Cortex of kidney (tissue), 1 donor: ENCODE measurements at places on chromosomes 3 and 15.

DNA sequence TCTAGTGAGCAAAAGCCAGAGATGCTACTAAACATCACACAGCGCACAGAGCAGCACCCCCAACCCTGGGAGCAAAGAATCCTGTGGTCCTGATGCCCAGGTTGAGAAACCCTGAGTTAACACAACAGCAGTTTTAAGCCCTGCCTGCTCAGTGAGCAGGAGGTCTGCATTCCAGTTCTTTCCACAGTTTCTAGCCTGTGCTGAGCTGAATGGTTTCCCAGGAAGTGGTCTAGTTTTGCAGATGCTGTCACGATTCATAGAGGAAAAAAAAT lies 171.1 kb upstream of the PROK2 start:
- DNase-seq: no peak

DNA sequence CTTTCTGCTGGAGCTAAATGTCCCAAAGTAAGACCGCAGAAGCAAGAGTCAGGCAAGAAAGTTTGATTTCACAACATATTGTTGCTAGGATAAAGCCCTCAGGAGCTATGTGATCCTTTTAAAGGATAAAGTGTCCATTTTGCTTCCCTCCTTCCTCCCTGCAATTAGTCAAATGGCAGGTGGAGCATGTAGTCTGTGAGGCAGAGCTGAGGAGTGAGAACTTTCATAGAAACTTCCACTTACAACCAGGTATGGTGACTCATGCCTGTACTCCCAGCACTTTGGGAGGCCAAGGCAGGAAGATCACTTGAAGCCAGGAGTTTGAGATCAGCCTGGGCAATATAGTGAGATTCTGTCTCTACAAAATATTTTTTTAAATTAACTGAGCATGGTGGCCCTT lies 25.2 kb upstream of the RHCG start:
- DNase-seq: no peak

DNA sequence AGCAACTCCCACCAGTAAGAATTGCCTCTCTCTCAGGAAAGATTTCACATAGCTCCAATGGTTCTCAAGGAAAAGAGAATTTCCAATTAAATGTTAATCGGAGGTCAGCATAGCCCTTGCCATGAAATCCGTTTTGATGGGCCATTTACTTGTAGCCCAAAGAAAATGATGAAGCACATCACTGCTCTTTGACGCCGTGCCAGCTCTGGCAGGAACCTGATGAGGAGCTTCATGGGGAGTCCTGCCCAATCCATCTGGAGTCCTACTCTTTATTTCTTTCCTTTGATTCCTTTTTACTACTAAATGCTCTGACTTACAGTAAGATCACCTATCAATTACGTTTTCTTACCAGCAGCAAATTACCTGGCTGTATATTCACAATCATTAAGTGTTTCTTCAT lies 84.7 kb downstream of the FGF12 start:
- DNase-seq: no peak

- no peak for DNase-seq
Observed at GRCh38 chr15:80825361-80826030, 46.3 kb downstream of the CEMIP start.

- DNase-seq: no peak
Observed at GRCh38 chr15:43974852-43975251, 148.1 kb downstream of the WDR76 start.

DNA sequence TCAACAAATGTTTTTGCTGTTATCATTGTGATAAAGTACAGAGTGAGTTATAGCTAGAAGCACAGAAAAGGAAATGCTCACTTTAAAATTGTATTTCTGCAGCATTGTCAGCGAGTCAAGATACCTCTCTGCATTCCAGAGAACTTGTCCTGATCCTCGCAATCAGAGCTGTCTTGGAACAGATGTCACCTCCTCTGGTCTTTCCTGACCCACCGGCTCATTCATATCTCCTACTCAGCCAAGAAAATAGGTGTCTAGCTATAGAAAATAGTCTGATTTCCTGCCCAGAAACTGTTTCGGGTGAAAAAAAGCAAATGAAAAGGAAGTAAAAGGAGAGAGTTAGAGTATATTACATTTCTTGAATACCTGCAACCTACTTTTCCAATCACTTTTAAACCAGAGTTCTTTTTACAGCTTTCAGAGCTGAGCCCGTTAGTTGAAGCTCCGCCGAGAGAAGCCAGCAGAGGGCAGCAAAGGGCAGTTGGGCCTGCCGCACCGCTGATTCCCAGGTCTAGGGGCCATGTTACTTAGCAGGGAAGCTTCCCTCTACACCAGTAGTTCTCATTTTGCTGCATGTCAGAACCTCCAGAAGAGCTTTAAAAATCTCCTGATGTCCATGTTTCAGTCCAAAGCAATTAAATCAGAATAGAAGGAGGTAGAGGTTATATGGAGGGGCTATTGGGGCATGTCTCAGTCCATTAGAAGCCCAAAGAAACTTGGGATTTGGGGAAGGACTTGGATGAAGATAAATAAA lies 185.7 kb upstream of the THRB start:
- DNase-seq: no peak

DNA sequence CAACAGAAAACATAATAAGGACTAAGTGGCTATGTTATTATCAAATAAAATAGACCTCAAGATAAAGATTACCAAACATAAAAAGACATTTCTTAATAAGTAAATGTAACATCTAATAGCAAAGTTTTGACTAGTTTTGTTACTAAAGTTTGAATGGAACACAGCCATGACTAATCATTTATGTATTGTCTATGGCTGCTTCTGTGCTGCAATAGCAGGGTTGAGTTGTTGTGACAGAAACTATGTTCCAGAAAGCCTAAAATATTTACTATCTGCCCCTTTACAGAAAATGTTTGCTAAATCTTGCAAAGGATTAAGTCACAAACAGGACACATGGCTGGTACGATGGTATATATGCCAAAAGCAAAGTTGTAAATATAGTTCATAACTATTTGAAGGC lies 37.9 kb upstream of the MYH15 start:
- no peak for DNase-seq

DNA sequence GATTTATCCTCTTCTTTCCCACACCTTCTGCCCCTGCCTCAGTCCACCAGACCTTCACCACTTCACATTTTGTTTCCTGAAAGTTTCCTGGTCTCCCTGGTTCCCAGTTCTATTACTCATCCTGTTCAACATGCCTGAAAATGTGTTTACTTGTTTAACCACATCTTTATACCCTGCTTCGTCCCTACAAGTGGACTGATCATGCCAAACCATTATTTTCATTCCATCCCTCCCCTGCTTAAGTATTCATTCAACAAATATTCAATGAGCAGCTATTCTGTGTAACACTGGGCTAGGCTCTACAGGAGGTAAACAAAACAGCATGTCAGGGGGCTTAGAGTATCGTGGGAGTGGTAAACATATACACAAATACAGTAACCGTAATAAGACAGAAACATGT lies 5.5 kb downstream of the MYO5A start:
- no peak for DNase-seq

GRCh38 chr3:193777524-193777923 lies 184.5 kb downstream of the OPA1 start:
- no peak for DNase-seq

- DNase-seq: no peak
Observed at GRCh38 chr15:32870240-32871033, 152.6 kb downstream of the GREM1 start.

DNA sequence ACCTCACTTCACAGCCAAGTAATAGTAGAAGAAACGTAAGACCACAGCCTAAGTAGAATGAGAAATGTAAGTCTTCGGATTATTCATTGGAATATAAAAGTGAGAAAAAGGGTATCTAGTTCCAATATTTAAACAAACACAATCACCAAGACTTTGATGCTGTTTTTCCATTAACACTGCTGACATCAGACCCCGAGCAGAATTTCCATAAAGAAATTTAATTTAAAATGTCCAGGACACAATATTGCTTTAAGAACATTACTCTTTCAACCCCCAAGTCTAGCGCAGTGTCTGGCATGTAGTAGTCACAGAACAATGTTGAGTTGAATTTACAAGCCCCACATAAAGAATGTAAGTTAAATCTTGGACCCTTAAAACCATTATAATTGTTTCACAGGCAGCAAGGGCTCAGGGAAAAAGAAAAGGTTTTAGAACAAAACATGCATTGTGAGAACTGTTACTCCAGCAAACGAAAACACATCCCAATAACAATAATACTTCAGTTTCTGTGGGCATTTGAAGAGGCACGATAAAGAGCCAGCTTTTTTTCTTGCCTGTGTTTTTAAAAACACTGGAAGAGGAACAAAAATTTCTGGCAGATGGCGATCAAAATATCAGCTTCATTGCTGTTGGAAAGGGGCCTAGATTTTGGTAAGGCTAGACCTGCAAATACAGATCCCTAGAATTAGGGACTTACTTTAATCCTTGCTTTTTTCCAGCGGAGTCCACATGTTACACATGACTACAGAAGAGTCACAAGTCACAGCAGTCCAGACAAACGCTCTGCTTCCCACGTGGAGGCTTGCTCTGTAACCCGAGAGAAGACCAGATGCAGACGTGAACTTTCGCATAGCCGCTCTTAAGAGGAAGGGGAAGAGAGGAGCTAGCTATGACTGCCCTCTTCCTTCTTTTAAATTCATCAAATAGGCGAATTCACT lies 77.9 kb upstream of the IGSF10 start:
- no peak for DNase-seq

GRCh38 chr3:192130534-192131132 lies 596.7 kb downstream of the FGF12 start:
- DNase-seq: no peak

- no peak for DNase-seq
Observed at GRCh38 chr15:39591141-39591895, 10.4 kb downstream of the THBS1 start.

GRCh38 chr3:87987952-87988351 lies 70.9 kb downstream of the CGGBP1 start:
- no peak for DNase-seq

DNA sequence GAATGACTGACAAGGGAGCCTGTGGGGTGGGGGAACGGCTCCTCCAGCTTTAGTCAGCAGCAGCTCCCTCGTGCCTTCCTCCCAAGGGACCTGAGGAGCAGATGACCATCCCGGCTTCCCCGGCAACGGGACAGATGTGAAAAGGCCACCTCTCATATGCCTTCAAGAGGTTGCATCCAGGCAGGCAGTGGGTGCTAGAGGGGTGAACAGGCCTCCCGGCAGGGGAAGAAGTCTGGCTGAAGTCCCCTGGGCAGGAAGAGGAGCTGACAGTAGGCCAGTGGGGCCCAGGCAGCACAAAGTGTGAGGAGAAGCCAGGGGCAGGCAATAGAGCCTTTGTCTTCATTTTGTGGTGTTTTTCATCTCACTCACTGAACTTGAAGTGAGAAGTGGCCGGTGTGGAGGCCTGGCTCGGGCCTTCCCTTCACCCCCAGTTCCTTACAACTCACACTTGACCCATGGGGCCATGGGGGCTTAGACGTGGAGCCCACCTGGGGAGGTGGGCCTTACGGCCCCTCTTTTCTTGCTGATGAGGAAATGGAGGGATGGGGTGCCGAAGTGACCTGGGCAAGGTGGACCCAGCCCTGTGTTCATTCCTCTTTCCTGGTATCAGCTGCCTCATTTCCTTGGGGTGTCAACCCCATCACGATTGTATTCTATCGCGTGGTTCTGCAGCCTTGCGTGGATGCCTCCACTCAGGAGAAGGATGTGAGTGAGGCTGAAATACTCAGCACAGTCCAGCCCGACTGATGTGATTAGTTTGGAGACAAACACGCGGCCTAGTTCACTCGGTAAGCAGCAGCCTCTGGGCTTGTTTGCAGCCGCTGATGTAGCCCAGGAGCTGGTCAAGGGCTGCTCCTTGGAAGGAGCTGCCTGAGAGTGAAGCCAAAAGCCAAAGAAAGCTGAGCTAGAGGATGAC lies 115.5 kb upstream of the ALDH1A3 start:
- no peak for DNase-seq

DNA sequence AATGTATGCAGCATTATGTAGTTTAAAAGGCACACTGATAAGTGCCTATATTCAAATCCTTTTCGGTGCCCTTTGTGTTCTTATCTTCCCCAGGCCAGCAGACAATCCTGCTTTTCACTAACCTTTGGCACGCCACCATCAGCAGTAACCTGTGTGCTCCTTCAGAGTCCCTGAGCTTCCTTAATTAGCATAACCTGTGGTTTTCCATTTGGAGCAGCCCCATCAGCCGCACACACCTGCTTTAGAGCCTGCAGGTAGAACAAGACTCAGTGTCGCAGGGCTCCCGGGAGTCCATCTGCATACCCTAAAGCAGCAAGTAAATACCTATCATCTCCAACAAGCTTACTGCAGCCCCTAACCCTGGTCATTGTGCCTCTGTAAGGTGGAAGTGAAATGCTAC lies 755.1 kb downstream of the ROBO2 start:
- no peak for DNase-seq

GRCh38 chr3:62521464-62522105 lies 148.2 kb upstream of the FEZF2 start:
- DNase-seq: no peak

DNA sequence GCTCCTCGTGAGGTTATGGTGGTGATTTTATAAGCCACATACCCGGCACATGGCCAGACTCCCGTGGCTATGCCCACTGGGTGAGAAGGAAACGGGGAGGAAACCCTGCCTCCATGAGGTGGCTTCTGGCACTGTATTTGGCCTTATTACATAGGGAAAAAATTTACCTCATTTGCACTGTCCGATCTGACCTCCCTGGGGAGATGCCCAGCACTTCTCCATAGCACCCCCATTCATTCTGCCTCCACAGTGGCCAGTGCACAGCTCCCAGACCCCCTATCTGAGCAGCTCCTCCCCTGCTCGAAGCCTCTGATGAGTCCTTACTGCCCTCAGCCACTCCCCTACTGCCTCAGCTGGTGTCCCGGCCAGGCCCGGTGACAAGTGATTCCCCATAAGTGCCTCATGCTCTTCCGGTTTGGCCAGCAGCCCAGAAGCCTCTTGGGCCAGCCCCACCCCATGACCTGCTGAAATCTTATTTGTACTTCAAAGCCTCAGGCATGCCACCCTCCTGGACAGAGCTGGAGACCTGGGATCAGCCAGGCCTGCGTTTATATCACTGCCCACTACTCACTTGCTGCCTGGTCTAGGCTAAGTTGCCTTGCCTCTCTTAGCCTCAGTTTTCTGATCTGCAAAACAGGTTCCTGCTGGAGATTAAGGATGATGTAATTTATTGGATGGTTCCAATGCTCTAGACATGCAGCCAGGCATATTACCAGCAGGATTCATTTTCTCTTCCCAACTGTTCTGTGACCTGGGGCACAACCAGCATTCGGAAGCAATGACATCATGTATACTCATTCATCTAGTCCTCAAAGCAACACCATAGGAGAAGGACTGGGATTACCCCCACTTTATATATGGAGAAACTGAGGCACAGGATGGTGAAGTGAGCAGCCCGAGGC lies 30.6 kb upstream of the SLC6A6 start:
- DNase-seq: no peak

GRCh38 chr15:98948456-98948855 lies 59.1 kb downstream of the PGPEP1L start:
- DNase-seq: no peak

GRCh38 chr3:33658621-33658990 lies 59.4 kb downstream of the CLASP2 start:
- no peak for DNase-seq

GRCh38 chr15:73891328-73892315 lies 18.3 kb downstream of the TBC1D21 start:
- no peak for DNase-seq
